ENCODE measurements at places on chromosomes 4 and X.

DNA sequence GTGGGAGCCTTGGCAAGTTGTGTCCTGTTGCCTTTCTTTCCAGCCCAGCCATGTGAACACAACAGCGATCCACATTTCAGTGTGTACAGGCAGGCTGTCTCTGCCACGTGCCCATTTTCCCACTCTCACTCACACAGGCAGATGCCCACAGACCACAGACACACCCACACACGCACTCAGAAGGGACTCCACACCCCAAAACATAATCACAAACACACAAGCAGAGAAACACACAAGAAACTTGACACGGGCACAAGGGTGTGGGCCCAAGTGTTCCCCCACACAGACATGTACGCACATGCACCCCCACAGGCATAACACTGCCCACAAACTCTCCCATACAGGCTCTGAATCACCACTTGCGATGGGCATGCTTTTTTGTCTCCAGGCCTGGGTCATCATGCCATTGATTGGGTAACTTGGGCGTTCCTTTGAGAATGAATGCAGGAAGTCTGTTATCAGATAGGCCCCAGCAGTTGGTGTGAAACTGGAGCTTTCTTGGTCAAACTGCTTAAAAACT, 84.3 kb downstream of the NBDY start:
- no peak for DNase-seq

DNA sequence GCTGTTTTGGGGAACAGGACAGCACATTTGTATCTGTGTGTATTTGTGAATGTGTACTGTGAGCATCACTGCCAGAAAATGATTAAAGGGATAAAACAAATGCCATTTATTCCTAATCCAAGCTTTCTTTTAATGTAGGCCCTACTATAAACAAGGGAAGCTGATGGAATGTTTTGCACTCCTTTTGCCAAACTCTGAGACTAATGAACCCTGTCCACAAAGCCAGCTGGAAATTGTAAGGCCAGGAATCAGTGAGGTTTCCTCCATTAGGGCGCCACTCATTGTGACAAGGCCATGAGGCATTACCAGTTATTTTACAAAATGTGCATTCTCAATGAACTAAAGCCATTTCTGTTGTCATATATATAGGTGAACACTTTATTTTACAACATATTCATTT, 163.0 kb upstream of the NAP1L5 start:
- DNase-seq: no peak

DNA sequence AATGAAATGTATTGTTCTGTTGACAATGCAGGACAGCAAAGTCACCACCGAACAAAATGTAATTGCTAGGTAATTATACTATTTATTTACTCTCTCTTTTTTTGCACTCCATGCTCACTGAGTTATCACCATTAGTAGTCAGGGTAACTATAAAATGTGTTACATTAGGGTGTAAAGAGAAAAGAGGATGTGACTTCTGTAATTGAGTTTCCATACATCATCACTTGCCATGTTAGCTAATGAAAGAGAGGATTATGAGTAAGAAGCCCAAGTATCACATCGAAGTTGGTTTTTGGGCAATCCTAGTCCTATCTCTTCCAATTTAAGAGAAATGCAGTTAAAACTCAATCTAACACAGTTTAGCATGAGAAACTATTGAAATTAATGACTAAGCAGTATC, 7.6 kb downstream of the ZXDA start:
- DNase-seq: no peak

DNA sequence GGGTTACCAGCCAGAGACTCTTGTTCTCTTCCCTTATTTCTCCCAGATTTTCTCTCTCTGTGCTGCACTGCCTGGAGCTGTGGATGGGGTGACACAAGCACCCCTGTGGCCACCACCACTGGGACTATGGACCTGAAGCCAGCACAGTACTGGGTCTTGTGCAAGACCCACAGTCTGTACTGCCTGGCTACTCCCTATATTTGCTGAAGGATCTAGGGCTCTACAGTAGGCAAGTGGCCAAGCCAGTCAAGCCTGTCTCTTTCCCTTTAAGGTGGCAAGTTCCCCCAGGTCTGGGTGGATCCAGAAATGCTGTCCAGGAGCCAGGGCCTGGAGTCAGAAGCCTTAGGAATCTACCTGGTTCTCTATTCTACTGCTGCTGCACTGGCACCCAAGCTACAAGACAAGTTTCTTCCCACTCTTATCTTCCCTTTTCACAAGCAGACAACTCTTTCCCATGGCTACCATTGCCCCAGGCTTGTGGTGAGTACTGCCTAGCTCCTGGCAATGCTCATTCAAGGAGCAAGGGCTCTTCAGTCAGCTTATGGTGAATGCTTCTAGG, 28.4 kb upstream of the CT47A1 start:
- DNase-seq: no peak

DNA sequence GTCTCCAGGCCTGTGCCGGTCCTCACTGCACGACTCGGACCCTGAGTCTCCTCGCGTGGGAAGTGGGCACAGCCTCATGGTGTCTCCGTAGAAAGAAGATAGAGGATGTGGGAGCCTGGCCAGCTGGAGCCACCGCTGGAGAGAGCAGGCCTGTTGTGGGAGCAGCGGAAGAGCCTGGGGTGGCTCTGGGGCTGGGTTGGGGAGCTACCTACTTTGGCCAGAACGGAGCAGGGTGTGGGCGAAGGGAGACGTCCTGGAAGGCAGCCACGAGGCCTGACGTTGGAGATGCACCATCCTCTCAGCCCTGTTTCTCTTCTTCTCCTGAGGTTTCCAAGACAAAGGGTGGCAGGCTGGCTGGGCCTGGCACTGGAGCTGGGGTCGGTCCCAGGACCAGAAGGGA, 93.8 kb downstream of the SORCS2 start:
- DNase-seq: no peak

DNA sequence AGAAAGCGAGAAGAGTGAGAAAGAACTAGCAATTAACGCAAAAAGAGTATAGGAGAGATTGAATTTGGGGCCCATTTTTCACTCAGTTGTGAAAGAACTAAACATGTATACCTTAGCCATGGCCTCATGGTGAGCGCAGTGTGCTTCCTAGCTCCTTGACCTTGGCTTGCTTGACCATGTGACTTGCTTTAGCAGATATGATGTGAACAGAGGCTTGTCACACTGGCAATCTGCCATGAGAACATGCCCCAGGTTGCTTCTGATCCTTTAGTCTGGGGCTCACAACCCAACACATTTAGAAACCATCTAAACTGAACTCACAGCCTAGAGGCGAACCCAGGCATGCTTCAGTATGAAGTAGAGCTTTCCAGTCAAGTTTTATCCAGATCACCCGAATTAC, 260.1 kb upstream of the FTHL17 start:
- DNase-seq: no peak

All from endothelial cell (in vitro differentiated cells).